ENCODE measurements at places on chromosomes 6 and 20.

- DNase-seq: no peak
Observed at GRCh38 chr6:16844183-16844582, 82.9 kb upstream of the ATXN1 start.

DNA sequence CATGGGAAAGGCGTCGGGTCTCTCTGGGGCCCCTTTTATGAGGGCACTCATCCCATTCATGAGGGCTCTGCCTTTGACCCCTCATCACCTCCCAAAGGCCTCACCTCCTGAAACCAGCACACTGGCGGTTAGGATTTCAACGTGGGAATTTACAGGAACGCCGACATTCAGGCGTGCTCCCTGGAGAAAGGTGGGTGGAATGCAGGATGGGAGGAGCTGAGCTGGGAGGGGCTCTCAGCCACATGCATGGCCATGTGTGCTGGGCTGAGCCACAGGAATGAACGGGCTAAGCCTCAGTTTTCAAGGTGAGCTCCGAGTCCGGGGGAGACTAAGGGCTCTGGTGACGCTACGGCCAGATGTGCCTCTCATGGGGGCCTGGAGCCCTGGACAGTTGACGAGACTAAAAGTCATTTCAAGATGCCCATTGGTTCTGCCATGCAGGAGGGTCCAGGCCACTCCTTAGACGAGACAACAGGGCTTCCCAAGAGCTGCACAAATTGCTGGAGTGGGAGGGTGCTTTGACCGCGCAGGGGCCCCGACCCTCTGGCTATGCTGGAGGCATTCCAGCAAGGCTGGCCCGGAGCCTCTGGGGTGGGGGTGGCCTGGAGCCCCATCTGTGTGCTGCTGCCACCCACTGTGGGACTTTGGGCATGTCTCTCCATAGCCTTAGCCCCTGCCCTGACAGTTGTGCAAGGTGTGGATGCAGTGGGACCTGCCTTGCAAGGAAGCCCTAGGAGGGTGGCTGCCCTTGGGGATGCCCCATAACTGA, 3.8 kb upstream of the ARFGAP1 start:
- DNase-seq: no peak

- DNase-seq: no peak
Observed at GRCh38 chr6:157236040-157236725, 87.1 kb downstream of the TMEM242 start.

GRCh38 chr6:51302431-51302830, 483.8 kb downstream of the TFAP2B start:
- DNase-seq: no peak

GRCh38 chr6:129194306-129194941, 311.5 kb downstream of the LAMA2 start:
- no peak for DNase-seq

DNA sequence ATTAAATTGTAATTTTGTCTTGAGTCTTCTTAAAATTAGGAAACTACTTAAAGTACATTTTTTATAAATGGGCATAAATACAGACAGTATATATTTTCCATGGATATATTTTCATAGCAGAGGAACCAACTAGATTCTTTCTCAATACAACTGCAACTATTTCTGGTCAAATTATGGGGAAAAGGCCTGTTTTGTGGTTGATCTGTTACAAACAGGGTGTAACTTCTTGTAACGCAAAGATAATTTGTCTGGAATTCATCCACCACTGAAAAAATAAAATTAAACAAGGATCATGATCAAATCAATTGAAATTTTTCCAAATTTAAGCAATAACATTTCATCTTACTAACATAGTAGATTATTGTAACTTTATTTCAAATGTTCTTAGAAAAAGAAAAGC, 67.2 kb upstream of the RNF146 start:
- no peak for DNase-seq

DNA sequence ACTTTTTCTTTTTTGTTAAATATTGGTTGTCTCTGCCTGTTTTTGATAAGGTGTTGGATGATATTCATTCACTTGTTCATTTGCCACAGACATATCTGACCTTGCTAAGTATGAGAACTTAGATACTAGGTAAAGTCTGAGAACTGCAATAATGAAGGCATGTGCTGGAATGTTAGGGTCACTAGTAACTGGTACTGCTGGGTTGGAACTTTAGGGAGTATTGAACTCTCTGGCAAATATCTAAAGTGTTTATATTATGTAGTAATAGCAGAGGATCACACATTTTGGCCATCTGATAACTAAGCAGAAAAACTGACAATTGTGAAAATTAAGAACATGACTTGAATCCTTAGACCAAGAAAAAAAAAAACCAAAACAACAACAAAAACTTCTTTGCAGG, 162.7 kb downstream of the MEI4 start:
- no peak for DNase-seq

DNA sequence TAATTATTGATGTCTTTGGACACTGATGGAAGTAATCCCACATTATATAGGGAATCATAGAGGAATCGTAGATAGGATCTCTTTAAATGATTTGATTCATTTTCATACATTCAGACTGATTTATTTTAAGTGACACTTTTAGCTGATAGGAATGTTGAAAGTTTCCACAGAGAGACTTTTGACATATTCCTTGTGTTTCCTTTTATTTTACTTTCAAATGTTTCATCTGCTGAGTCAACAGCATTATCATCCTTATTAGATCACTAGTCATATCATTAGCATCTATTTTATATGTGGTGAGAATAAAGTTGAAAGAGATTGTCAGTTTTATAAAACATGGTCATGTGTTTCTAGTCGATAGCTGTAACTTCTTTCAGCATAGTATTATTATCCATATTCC, 13.4 kb downstream of the DCBLD1 start:
- DNase-seq: no peak

GRCh38 chr6:61711849-61712248, 574.2 kb downstream of the KHDRBS2 start:
- DNase-seq: no peak

DNA sequence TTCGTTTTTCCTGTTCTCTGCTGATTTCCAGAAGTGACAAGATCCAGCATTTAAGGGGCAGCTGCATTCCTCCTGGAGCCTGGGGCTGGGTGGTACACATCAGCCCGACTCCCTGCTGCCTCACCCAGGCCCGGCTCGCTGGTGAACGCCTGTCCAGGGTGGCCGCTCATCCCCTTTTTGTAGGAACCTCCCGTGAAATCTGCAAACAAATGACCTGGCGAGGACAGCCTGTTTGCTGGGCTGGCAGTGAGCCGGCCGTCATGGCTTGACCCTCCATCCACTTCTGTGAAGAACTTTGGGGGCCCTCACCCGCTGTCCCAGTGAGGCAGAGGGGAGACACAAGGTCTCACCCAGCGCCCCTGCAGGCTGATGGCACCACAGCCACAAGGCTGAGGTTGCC, 39.0 kb downstream of the PYGB start:
- no peak for DNase-seq

DNA sequence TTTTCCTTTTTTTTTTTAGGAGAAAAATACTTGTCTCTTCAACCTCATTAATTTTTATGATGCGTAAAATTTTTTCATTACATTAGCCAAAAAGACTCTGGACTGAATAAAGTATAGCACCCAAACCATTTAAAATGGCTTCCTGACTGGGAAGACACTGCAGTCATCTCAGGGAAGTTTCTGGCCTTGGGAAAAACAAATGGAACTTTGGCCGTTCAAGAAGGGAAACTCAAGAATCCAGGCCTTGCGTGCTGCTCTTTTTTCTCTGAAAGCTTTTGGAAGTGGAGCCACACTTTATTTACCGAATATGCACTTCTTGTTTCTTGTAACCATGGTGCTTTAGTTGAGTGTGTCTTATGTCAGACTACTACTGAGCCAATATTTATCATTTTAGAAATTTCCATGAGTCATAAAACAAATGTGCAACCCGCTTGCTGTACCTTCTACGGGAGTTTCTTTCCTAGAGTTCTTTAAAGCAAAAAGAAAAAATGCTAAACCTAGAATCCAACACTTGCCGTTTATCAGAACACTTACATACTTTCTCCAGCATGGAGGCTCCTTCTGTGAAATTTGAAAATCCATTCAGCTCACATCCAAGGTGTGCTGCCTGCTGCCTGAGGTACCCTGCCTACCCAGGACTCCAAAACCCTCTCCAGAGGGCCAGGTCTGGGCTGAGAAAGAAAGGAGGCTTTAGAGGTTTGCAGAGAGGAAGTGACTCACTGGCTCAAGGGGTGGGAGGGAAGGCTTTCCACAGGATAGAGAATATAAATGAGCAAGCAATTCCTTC, 11.5 kb upstream of the DSTN start:
- no peak for DNase-seq

DNA sequence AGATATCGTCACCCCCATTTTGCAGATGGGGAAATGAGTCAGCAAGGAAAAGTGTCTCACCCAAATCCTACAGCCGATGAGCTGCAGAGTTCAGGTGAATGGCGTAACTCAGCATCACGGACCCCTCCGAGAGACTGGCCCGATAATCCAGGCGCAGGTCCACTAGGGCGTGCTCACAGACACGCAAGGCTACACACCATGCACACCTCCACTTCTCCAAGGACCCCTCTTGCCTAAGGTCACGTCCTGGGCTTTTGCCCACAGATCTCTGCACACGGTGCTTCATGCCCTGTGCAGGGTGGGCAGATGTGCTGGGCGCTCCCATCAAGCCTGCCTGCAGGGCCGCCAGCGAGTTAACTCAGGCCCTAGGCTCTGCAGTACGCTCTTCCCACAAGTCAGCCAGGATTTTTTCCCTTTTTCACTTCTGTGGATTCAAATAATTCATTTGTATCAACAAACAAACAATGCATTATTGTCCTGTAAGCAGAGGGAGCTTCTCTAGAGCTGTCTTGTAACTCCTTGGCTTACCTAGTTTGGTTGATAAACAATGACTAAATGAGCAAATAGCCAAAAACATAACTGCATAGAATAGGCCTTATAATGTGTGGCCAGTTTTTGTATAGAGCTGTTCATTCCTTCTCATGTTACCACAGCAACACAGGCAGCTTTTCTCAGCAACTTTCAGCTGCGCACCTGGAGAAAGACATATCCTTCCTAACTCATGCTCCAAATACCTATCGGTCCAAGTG, 139.1 kb downstream of the AGPAT4 start:
- no peak for DNase-seq

GRCh38 chr20:8020314-8021079, 936 bp upstream of the TMX4 start:
- no peak for DNase-seq

GRCh38 chr6:132400555-132400882, 756 bp downstream of the MOXD1 start:
- no peak for DNase-seq

GRCh38 chr20:63101781-63102720, 95.3 kb upstream of the BHLHE23 start:
- DNase-seq: peak; percentile 35

DNA sequence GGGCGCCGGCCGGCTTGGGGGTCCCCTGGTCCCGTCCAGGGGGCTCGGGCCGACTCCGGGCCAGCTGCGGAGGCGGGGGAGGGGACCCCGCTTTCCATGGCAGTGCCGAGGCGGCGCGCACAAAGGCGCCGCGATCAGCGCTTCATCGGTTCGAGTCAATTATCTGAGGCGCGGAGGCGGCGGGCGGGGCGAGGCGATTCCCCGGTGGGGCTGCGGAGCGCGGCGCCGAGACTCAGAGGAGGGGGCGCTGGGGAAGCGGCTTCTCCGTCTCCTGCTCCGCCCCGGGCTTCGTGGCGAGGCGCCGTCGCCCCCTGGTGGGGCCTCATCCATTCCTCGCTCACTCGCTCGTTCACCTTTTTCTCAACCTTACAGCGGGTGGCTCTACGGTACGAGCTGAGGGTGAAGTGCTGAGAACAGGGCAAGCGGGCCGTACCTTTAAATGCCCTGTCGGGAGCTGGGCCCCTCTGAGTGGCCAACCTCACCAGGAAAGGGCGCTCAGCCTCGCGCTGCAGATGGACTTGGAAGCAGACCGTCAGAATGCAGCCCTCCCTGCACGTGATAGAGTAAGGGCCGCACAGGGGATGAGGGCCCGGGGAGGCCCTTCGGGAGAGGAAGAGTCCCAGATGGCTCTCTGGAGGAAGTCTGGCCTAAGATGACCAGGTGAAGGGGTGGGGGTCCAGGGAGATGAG, 39.9 kb downstream of the SLC52A3 start:
- peak; percentile 21 for DNase-seq

DNA sequence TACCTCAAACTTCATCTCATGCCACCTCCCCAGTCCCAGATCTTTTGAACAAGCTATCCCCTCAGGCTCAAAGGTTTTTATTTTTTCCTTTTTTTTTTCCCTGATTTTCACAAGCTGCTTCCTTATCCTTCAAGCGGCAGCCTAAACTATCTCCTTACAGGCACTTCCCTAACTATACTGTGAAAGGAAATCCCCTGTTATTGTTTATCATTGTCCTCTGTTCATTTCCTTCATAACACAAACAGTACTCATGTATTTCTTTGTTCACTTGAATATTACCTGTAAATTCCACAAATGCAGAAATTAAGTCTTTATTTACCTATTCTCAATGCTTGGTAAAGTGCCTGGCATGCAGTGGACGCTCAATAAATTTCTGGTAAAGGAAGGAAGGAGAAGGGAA, 48.9 kb downstream of the ME1 start:
- DNase-seq: no peak

GRCh38 chr20:3238616-3239025, 369 bp downstream of the SLC4A11 start:
- DNase-seq: no peak

DNA sequence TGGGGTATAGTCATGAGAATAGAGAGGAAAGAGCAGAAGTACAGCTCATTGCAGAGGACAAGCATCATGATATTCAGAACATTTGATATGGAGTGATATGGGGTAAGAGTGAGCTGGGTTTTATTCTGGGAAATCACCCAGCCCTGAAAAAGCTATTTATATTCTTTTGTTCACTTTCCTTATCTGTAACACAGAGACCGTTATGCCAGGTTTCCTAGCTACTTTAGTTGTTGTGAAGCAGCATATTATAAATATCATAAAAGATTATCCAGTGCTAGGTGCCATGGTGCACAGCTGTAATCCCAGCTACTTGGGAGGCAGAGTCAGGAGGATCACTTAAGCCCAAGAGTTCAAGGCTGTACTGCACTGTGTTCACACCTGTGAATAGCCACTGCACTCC, 9.8 kb upstream of the DEFB129 start:
- no peak for DNase-seq

DNA sequence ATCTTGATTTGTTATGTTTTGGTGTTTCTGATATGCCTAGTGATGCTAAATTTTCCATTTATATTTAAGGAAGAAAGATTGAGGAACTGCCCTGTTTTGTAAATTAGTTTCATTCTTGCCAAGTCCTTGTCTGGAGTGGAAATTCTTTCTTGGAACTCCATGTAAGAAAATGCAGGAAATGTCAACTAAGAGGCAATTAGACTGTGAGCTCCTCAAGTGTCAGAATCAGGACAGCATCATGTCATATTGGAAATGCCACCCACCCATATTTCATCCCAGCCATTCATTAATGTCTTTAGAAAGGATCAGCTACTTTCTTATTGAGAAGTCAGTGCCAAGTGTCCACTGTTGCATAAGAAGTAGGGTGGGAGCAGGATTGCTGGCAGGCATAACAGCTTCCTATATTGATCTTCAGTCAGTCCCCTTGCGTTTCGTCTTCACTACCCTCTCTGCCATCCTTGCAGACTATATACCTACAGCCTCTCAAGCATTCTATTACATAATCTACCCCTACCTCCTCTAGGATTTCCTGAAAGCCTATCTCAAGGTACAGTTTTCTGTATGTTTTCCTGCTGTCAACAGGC, 42.4 kb downstream of the HAO1 start:
- DNase-seq: no peak

Data from stimulated activated CD8-positive, alpha-beta memory T cell treated with anti-CD3 and anti-CD28 coated beads, Interleukin-15, amount 100 ng/mL, for 4 hours (primary cell).